ENCODE measurements at places on chromosomes 11 and 22.

DNA sequence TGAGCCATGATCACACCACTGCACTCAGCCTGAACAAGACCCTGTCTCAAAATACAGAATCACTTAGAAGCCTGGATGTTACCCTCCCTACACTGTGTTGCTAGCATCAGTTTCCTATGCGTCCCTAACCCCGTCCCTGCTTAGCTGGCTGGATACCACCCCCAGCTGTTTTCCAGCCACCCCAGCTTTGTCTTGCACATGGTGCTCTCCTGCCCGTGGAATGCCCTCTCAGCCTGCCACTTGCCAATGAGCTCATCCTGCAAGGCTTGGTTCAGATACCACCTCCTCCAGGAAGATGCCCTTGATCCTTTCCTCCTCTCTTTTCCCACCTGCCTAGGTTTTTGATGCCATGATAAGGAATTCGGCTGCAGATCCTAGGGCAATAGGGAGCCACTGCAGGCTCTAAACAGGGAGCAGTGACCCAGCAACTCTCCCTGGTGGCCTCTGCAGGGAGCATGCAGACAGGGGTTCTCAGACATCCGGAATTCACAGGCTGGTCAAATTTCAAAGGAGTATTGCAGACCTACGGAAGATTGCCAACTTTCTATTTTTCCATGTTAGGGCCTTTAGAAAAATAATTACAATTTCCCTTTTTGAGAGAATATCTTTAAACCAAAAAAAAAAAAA, 52.7 kb upstream of the WNT7B start:
- no peak for DNase-seq

GRCh38 chr11:118917481-118918127, 8.1 kb downstream of the BCL9L start:
- no peak for DNase-seq

- no peak for DNase-seq
Measured at GRCh38 chr22:26447584-26448329, 18.7 kb downstream of the ASPHD2 start.

- no peak for DNase-seq
Measured at GRCh38 chr11:65278356-65278755, 16.6 kb downstream of the POLA2 start.

- no peak for DNase-seq
Measured at GRCh38 chr11:96390488-96390792, 627 bp downstream of the JRKL start.
